GM04503 (cell line): ENCODE measurements at places on chromosomes 11 and 22.

DNA sequence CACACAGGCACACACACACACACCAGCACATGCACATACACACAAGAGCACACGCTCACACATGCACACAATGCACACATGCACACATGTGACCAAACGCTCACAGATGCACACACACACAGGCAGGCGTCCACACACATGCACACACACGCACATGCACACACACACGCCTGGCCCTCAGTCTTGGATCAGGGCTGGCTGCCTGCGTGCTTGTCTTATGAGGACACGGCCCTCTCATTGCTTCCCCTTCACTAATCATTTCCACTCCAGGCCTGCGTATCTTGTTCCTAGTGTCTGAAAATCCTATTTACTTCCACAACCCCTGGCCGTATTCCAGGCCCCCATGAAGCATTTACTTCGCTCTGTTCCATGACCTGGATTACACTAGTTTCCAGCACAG is 740.5 kb downstream of the BRD1 start:
- no peak for DNase-seq

DNA sequence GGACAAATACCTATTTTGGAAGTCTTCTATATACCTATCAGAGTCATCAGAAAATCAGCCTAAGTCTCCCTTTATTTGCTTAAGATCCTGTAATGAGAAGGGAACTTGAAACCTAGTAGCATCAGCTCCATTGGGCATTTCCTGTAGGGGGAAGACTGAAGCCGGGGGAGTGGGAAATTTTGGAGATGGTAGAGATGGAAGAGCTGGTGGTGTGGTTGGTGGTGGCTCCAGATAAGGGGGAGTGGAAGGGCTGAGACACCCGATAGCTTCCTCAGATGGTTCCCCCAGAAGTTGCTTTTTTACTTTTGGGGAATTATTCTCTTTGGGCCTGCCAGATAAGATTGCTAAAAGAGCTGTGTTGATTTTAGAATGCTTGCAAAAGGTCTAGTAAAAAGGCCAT is 16.4 kb upstream of the EI24 start:
- DNase-seq = no peak

DNA sequence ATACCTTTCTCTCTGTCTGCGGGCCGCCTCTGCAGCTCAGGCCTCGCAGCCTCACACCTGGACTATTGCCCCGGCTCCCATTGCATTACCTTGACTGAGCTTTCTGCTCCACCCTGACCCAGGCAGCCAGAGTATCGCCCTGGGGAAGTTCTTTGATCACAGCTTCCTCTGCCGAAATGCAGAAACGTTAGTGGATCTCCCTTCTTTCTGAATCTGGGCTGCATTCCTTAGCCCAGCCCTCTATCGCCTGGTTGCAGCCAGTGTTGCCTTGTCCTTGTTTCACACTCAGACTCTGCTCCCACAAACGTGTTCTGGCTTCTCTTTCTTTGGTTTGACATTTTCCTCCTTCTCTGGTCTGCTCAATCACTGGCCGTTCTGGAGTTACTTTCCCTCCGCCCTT is 195.7 kb downstream of the ADAMTS15 start:
- no peak for DNase-seq

- DNase-seq = no peak
These were observed 149.3 kb downstream of the CACNA1I start for GRCh38 chr22:39719559-39720450.

- no peak for DNase-seq
These were observed 838 bp downstream of the BCL9L start for GRCh38 chr11:118924591-118925585.

DNA sequence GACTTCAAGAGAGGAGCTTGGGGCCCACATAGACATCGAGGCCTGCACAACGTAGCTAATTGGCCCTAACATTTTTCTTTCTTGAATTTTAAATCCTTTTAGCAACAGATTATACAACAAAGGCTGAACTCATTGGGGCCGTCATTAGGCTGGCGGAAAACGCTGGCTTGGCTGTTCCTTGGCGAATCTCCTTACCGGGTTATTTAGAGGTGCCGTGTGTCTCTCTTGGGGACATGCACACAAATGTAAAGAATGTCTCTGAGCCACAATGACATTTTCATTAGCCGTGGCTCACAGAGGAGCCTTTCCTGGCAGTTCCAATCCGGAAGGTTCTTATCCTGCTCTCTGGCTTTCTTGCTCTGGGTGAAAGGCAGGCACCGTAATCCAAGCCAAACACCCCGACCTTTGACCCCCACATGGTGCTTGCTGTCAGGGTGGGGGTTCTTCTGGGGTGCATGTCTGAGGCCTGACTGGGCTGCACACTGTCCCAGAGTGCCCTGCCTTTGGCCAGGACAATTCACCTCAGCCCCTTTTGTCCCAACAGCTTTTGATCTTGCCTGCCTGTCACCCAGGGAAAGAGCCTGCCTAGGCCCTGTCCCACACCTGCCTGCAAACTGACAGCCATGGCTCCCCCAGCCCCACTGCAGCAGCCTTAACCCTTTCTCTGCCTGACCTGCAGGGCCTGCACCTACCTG is 9.2 kb upstream of the FGF3 start:
- no peak for DNase-seq
